Suppressor macrophage treated with lipopolysaccharide for 4 hours (primary cell): ENCODE measurements at places on chromosomes 6 and 20.

GRCh38 chr6:43432009-43432945 lies 4.9 kb downstream of the ABCC10 start:
- no peak for DNase-seq

DNA sequence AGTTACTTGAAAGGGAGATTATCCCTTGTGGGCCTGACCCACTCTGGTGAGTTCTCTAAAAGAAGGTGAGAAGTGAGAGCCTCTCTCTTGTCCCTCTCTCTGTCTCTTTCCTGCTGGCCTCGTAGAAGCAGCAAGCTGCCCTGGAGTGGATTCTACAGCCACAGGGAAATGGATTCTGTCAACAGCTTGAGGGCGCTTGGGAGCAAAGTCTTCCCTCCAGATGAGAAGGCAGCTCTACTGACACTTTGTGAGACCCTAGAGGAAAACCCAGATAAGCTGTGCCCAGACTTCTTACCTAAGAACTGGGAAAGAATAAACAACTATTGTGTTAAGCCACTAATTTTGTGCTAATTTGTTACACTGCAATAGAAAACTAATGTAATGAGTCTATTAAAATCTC lies 39.9 kb downstream of the ANKRD60 start:
- no peak for DNase-seq

- DNase-seq, result no peak
Observed at GRCh38 chr6:157929076-157929475, 52.6 kb upstream of the SYNJ2 start.

GRCh38 chr6:124961777-124962638 lies at the start of gene RNF217:
TSS of gene RNF217 (plus strand) at chr6:124962437. CDS start at chr6:124962545, 108 bp downstream.
- DNase-seq, result peak; percentile 39

DNA sequence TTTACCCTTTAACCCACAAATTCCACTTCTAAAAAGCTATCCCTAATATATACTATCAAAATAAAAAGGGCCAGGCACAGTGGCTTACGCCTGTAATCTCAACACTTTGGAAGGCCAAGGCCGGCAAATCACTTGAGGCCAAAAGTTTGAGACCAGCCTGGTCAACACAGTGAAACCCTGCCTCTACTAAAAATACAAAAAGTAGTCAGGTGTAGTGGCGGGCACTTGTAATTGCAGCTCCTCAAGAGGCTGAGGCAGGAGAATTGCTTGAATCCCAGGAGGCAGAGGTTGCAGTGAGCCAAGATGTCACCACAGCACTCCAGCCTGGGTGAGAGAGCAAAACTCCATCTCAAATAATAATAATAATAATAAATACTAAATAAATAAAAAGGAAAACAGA lies 82.5 kb downstream of the TRIM27 start:
- no peak for DNase-seq

- peak; percentile 3 for DNase-seq
Observed at GRCh38 chr20:9581509-9581908, 67.1 kb downstream of the LAMP5 start.

GRCh38 chr6:87929843-87930288 lies 117.8 kb upstream of the SPACA1 start:
- DNase-seq, result peak; percentile 75

GRCh38 chr20:6030453-6031080 lies 23.3 kb downstream of the LRRN4 start:
- no peak for DNase-seq

- no peak for DNase-seq
Observed at GRCh38 chr6:157791450-157791849, 31.6 kb upstream of the SNX9 start.

DNA sequence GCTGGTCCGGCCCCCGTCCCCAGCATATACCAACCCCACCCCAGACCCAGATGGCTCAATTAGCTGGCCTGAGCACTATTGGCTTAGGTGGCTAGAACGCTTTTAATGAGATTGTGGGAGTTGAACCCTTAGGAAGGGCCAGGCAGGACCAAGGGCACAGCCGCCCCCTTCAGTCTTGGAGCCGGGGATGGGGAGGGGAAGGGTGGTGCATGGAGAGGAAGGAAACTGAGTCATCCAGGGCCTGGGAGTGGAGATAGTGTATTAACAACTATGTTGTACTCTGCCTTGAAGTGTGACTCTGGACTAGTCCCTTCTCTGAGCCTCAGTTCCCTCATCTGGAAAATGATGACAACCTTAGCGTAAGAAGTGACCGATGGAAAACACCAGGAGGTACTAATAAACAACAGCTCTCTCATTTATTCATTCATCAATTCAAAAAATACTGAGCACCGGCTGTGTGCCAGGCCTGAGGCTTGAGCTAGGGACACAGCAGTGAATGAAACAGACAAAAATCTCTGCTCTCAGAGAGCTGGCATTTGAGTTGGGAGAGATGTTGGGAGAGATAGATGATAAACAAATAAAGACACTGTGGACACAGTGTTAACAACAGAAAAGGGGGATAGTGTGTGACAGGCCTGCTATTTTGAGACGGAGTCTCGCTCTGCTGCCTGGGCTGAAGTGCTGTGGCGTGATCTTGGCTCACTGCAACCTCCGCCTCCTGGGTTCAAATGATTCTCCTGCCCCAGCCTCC lies 11.5 kb downstream of the PEDS1 start:
- DNase-seq, result no peak

DNA sequence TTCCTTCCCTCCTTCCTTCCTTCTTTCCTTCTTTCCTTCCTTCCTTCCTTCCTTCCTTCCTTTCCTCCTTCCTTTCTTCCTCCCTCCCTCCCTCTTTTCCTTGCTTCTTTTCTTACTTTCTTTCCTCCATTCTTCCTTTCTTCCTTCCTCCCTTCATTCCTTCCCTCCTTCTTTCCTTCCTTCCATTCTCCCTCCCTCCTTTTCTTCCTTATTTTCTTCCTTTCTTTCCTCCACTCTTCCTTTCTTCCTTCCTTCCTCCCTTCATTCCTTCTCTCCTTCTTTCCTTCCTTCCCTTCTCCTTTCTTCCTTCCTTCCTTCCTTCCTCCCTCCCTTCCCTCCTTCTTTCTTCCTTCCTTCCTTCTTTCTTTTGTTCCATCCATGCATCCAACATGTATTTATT lies 35.1 kb upstream of the EDN3 start:
- DNase-seq, result no peak

GRCh38 chr6:144797881-144798589 lies 512.9 kb downstream of the UTRN start:
- DNase-seq, result no peak

GRCh38 chr20:51359947-51360346 lies 182.6 kb downstream of the NFATC2 start:
- DNase-seq, result no peak

- peak; percentile 45 for DNase-seq
Observed at GRCh38 chr6:11277275-11278206, 45.1 kb upstream of the NEDD9 start.

DNA sequence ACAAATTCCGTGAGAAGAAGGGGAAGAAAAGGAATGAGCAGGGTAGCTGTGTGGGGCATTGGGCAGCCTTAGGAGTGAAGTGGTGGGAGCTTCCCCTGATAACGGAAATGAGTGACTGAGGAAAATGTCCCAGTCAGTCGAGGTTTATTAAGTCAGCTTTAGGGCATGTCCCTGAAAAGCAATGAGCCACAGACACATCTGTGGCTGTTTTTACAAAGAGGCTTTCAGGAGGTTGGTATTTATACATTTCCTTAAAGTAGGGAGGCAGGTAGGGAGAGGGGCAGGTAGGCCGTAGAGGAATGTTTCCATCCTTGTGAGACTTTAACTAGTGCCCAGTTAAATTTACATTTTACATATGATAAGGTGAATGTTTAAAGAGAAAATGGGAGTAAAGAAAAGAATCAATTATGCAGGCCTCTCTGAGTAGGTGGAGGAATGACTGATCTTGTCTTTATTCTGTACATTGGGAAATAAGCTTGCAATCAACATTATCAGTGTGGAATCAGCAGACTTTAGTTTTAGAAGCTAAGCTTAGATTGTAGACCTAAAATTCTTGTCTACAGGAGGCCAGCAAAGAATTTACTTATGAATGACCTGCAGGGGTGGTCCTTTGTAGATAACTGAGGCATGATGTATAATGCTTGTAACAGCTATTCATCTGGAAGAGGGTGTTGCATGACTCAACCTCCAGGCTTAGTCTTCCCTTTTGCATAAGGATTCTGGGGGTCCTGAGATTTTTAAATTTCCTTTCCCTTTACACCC lies 18.5 kb downstream of the SLC22A2 start:
- no peak for DNase-seq

DNA sequence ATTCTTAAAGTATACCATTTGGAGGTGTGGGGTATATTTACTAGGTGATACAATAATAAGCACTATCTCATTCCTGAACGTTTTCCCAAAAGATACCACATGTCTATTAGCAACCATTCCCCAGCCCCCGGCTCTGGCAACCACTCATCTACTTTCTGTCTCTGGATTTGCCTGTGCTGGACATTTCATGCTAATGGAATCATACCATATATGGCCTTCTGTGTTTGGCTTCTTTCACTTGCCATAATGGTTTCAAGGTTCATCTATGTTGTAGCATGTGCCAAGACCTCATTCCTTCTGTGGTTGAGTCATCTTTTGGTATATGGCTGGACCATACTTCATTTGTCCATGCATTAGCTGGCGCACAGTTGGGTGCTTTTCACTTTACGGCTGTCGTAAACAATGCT lies 39.7 kb downstream of the BCAS4 start:
- DNase-seq, result no peak

DNA sequence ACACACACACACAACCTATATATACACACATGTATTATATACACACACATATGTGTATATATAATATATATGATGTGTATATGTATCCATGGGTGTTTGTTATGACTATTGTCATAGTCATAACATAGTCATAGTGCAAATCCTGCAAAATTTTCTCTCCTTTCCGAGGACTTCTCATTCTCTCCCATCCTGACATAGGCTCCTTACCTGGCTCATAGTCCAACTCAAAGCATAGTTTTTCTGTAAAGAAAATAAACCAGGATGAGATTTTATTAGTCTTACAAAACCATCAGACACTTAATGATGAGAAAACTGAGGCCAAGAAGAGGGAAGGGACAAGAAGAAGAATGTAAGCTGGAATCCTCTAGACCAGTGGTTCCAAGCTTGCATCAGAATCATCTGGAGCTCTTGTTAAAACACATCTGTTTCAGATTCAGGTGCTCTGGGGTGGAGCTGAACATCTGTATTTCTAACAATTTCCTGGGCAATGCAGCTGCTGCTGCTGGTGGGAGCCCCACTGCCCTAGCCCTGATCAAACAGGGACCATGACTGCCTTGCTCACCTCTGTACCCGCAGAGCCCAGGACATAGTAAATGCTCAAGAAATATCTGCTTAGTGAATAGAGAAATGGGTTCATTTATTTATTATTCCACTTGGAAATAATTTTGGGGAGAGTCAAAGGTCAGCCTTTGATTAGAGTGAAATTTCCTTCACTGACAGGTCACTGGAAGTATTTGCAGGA lies 5.3 kb downstream of the TRIM10 start:
- DNase-seq, result no peak

DNA sequence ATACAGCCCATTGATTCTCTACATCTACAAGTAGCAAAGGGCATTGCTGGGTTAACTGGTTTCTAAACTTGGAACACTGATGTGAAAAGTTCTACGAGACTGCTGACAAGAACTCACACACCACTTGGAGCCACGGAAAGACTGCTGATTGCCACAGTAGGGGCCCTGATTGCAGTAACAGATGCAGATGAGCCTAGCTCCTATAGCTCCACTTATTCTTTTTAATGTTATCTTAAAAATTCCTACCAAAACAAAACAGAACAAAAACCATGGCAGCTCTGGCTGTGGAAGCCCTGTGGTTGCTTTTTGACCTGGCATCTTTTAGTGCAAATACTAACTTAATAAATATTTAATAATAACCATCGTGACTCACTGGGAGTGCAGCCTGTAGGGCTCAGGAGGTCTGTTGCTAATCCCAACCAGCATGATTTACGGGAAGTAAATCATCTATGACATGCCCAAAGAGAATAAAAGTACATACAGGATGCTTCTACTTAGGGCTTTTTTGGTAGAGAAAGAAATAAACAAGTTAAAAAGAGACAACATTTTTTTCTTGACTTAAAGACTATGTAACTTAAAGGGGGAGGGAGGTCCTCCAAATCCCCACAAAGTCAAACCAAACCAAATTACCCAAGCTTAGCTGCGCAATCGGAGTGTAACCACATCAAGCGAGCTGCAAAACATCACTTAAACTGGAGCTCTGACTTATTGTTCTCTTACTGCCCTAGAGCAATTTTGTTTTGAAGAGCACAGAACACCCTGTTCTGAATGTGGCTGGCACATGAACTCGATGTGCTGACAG lies 87.2 kb downstream of the FKBP5 start:
- peak; percentile 76 for DNase-seq

DNA sequence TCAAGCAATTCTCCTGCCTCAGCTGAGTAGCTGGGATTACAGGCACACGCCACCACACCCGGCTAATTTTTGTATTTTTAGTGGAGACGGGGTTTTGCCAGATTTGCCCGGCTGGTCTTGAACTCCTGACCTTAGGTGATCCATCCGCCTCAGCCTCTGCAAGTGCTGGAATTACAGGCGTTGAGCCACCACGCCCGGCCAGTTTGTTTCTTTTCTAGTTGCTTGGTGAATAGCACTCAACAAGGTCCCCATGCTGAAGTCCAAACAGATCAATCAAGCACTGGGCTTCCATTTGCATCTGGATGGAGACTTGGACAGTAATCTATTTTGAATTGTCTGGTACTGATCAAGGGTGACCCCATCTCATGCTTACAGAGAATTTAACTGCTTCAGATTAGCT lies 108.9 kb upstream of the FOXO3 start:
- DNase-seq, result no peak

GRCh38 chr6:1784422-1784884 lies 174.7 kb downstream of the FOXC1 start:
- no peak for DNase-seq

DNA sequence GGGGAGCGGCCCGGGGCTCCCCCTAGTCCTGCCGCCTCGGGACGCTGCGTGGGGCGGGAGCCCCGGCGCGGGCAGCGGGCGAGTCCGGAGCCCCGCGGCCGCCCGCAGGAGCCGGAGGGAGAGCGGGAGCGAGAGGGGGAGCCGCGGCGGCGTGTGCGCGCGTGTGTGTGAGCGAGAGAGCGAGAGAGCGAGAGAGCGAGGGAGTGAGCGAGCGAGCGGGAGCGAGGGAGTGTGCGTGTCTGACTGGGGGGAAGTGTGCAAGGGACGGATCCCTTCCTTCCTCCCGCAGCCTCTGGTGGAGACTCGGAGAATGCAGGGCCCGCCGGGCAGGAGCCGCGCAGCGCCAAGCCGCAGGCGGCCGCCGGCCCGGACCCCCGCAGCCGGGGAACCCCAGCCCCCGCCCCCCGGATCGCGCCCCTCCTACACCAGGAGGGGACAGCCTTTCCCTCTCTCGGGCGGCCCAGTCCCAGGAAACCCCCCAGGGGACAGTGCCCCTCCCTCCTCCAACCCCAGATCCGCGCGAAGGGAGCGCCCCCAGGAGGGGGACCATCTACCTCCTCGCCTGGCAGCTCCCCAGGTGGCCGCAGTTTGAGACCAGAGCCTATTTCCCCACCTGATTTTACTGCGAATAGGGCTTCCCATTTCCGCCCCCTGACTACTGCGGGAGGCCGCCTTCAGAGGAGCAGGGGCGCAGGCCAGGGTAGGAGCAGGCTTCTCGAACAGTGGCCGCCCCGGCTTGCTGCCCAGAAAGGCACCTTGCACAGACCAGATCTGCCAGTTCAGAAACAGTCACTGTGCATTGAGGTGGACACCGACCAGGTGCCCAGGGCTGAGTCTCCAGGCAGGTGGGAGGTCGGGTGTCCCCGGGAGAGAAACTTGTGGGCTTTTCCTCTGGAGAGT lies at the start of gene CDH22:
Gene CDH22, minus strand, starts transcription at position 241 of the 900 bp plus-strand sequence. CDS start 57,204 bp downstream, outside the sequence.
- DNase-seq, result peak; percentile 58
